Activated CD4-positive, alpha-beta T cell treated with anti-CD3 and anti-CD28 coated beads for 48 hours (primary cell): ENCODE measurements at places on chromosomes 12 and 14.

- no peak for DNase-seq
Measured at GRCh38 chr12:96810057-96810456, 97.0 kb upstream of the NEDD1 start.

DNA sequence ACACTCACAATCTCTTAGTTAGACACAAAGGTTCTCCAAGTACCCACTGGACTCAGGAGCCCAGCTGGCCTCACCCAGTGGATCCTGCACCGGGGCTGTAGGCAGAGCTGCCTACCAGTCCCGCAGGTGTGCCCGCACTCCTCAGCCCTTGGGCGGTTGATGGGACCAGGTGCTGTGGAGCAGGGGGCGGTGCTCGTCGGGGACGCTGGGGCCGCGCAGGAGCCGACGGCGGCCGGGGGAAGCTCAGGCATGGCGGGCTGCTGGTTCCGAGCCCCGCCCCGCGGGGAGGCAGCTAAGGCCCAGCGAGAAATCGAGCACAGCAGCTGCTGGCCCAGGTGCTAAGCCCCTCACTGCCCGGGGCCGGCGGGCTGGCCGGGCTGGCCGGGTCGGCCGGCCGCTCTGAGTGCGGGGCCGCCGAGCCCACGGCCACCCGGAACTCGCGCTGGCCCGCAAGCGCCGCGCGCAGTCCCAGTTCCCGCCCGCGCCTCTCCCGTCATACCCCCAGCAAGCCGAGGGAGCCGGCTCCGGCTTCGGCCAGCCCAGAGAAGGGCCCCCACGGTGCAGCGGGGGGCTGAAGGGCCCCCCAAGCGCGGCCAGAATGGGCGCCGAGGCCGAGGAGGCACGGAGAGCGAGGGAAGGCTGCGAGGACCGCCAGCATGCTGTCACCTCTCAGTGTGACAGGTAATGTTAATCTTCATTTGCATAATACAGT, 506.8 kb downstream of the LRFN5 start:
- no peak for DNase-seq

- DNase-seq = peak; percentile 58
Measured at GRCh38 chr14:22887260-22887989, 4.4 kb downstream of the REM2 start.

GRCh38 chr12:65022421-65022820, 98.7 kb downstream of the WIF1 start:
- DNase-seq = no peak

DNA sequence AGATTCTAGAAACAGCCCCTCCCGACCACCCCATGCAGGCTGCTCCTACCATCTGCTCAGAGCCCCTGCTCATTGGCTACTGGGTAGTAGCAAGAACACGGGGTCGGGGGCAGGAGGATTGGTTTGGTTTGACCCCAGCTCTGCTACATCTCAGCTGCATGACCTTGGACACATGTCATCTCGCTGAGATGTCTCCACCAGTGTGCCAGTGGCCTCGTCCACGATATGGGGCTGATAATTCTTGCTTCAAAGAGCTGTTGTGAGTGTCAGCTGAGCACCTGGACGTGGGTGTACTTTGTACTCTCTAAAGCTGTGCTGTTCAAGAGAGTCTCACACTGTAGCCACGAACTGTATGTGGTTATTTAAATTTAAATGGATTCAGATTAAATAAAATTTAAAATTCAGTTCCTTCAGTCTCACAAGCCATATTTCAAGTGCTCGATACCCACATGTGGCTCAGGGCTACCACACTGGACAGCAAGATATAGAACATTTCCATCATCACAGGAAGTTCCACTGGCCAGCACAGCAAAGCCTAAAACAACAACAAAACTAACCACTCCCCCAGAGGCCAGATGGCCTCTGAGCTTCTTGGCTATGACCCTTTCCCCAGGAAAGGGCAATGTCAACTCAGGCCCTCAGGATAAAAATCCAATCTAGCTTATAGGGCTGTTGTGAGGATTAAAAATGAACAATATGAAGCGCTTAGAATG, 18.6 kb downstream of the LTBP2 start:
- DNase-seq = no peak

DNA sequence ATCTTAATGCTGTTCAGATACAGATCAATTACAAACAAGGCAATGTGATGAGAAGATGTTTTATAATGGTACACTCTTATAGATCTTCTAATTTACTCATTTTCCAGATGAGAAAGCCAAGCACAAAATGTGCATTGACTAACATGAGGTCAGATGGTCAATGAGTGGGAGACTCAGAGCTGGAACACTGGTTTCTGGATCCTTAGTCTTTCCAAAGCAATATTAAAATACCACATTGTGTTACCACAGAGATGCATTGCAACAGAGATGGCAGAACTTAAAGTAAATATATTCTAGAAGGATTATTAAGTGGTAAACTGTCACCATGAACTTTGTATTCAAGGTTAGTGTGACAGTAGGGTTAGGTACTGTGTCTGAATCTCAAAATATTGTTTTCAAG, 113.6 kb downstream of the SLC15A5 start:
- DNase-seq = no peak

GRCh38 chr14:24665440-24665991, 31.5 kb upstream of the GZMB start:
- peak; percentile 68 for DNase-seq

DNA sequence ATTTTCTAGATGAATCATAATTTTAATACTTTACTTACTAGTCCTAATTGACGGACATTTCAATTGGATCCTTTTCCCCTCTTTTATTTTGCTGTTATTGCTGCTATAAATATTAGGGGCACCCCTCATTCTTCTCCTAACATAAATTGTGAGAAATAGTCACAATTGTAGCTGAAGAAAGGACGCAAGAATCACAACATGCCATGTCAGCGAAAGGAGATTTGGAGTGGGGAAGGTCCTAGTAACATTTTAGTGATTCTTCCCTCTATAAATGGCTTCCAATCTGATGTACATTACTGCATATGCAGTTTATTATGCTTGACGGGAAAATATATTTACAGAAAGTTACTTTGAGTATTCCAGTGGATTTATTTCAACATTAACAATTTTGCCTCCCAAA, 7.7 kb upstream of the PLEKHH1 start:
- no peak for DNase-seq

DNA sequence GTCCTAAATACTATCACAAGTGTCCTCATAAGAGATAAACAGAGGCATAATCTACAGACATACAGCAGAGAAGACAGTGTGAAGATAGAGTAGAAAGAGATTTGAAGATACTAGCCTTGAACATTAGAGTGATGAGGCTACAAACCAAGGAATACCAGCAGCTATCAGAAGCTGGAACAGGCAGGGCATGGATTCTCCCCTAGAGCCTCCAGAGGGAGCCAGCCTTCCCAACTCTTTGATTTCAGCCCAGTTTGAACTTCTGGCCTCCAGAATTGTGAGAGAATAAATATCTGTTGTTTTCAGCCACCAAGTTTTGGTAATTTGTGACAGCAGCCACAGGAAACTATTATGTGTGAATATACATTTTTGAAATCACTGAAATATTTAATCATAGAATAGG, 47.2 kb downstream of the CCDC91 start:
- DNase-seq = no peak

DNA sequence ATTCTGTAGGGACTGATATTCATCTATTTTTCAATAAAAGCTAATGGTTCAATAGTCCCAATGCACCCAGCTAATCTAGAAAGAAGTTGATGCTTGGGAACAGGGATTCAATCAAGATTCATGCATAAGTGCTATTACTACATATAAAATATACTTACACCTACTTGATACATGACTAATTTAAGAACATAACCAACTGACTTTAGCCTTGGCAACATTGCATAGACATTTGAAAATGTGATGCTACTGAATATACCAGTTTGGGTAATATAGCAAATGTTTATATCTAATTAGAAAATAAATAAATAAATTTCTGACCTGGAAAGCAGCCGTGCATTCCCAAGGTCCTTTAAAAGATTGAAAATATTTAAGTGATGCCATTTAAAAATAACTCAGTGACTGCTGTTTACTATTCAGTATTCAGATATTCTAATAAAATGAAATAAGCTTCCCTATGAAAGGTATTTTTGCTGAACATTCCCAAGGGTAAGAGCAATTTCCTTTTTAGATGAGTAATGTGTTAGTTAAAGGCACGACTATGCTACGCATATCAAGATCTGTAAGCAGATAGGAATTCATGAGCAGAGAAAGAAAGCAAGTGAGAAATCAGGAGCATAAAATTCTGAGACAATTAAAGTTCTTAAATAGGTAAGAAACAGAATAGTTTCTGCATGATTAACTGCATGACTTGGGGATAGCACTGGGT, 160.6 kb upstream of the SYT1 start:
- DNase-seq = no peak

DNA sequence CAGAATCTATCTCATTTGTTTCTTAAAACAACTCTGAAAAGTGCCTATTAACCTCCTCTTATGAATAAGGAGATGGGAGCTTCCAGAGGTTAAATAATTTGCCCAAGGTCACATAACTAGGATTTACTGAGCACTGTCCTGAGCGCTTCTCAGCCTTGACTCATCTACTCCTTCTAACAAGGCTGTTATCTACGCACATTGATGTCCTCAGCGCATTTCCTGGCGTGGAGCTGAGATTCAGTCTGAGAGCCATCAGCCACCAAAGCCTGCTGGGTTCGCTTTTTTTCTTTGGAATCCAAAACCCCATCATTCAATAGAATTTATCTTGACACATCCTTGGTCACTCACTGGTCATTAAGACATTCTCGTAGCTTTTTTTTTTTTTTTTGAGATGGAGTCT, 29.3 kb downstream of the AK7 start:
- DNase-seq = no peak

- DNase-seq = no peak
Measured at GRCh38 chr14:86013641-86014040, 483.7 kb downstream of the FLRT2 start.

GRCh38 chr12:126182619-126183236, 1117.5 kb downstream of the AACS start:
- DNase-seq = no peak

DNA sequence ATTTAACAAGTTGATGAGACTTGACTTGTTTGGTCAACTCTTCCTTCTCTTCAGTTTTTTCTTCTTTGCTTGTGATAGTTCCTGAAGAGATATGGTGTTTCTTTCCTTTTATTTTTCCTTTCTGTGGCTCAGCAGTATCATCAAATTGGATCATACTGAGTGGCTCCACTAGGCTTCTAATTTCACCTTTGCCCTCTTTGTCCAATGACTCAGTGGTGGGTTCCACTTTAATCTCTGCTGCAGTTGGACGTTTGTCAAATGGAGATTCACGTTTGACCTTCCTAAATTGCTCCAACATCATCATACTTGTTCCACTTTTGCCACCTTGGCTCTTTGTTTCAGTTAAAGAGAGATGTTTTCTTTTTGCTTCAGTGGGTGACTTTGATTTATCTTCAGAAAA, 41.5 kb downstream of the FAM186A start:
- DNase-seq = no peak

GRCh38 chr12:125417446-125417845, 352.2 kb downstream of the AACS start:
- no peak for DNase-seq

GRCh38 chr12:117114784-117115183, 15.6 kb upstream of the TESC start:
- DNase-seq = no peak

DNA sequence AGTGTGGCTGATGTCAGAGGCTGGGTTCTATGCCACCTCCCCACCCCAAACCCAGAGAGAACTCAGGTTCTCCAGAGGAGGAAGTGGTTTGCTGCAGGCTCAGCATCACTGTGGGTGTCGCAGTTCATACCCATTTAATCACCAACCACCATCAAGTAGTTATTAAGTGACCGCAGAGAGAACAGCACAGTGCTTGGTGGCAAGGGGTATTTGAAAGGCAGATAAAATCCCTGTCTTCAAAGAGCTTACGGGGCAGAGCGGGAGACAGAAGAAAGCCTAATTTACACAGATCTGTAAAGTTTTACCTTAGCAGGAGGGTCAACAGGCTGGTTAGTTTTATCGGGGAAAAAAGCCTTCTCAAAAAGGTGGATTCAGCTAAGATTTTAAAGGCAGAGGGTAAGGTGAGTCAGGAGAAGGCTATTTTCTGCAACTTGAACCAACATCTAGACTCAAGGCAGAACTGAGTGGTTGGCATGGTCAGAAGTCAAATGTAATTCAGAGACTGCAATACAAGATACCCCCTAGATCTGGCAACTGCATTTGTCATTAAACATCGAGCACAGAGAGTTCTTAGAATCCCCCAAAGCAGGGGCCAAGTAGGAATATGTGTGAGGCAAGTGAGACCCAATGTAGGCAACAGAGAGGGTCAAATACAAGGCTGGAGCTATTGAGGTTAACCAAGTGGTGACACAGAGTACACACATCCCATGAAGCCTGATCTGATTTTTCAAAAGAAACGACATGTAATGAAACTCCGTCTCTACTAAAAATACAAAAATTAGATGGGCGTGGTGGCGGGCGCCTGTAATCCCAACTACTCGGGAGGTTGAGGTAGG, 13.2 kb downstream of the PXN start:
- peak; percentile 79 for DNase-seq

DNA sequence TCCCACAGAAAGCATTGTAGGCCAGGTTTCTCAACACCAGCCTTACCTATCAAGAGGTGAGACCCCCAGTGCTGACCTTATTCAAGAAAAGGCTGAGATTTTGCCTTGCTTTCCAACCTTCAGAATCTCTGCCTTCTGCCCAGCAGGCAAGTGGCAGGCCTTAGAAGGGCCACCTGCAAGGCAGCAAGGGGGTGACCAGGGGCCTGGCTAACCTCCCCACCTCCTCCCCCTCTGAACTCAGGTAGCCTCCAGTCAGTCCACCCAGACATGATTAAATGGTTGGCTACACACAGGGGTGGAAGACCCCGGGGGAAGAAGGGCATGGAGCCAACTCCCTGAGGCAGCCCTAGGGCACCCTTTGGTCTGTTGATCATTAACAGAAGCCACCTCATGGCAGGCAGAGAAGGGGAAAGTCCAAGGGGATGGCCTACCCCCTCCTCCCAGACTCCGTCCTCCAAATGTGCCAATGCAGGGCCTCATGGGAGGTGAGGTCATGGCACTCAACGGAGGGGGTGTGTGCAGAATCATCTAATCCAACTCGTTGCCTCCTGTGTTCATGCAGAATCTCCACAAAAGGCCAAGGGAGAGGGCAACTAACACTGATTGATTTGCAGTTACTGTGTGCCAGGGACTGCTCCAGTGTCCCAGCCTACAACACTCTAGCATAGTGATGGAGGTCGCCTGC, 8.5 kb downstream of the ZFP36L1 start:
- no peak for DNase-seq

- DNase-seq = no peak
Measured at GRCh38 chr14:28121512-28122297, 644.9 kb upstream of the FOXG1 start.

- no peak for DNase-seq
Measured at GRCh38 chr12:46892034-46892705, 66.4 kb upstream of the SLC38A4 start.

GRCh38 chr14:29102266-29102665, 335.7 kb downstream of the FOXG1 start:
- DNase-seq = no peak

- no peak for DNase-seq
Measured at GRCh38 chr12:50111395-50111692, 692 bp upstream of the COX14 start.
